ENCODE measurements at places on chromosomes 4 and X. TPM values are rescaled to one million over a fixed set of nuclear protein-coding genes. Genes with fewer than 3 reads are reported as not detected.

Gene GPR34
- 12.8 TPM for polyA plus RNA-seq

Gene NXF2
- polyA plus RNA-seq: not detected

Gene KLHL4
- 8.5 TPM for polyA plus RNA-seq

Gene ARHGAP36
- 0.06 TPM for polyA plus RNA-seq

Gene NWD2
- 0.01 TPM for polyA plus RNA-seq

Gene CSAG2
- not detected for polyA plus RNA-seq

Gene EPHA5
- polyA plus RNA-seq: 0.23 TPM

Gene FHIP1A
- polyA plus RNA-seq: 5.3 TPM

Gene IL9R
- 0.09 TPM for polyA plus RNA-seq

Gene SSX2B
- not detected for polyA plus RNA-seq

Gene FRG2
- not detected for polyA plus RNA-seq

Gene PFKFB1
- polyA plus RNA-seq: 0.78 TPM

Gene ETDC
- polyA plus RNA-seq: not detected

Gene CSAG1
- polyA plus RNA-seq: not detected

Gene LRIT3
- 0.79 TPM for polyA plus RNA-seq

Gene SMPX
- polyA plus RNA-seq: not detected

Gene RTL9
- 0.20 TPM for polyA plus RNA-seq

Gene CFAP299
- 1.1 TPM for polyA plus RNA-seq

Gene CXCL3
- polyA plus RNA-seq: 1.8 TPM

Gene GPM6B
- polyA plus RNA-seq: 10.7 TPM

Gene HTRA3
- 11.8 TPM for polyA plus RNA-seq

Gene F8A2
- polyA plus RNA-seq: not detected

Gene MAGEB1
- not detected for polyA plus RNA-seq

Gene KIT
- polyA plus RNA-seq: 19.0 TPM

Gene LDB2
- 124 TPM for polyA plus RNA-seq

Gene DCK
- polyA plus RNA-seq: 39.7 TPM

Gene AMBN
- polyA plus RNA-seq: 1.5 TPM

Gene SPON2
- polyA plus RNA-seq: 11.8 TPM

Gene ERCC6L
- polyA plus RNA-seq: 4.2 TPM

Gene STATH
- polyA plus RNA-seq: 0.34 TPM

Gene FOXO4
- 22.8 TPM for polyA plus RNA-seq

Gene MTCP1
- 15.1 TPM for polyA plus RNA-seq

Gene IL2
- polyA plus RNA-seq: not detected

Gene PNCK
- 6.3 TPM for polyA plus RNA-seq

Gene TBC1D8B
- polyA plus RNA-seq: 5.3 TPM

Gene PABPC1L2A
- polyA plus RNA-seq: 0.06 TPM

Gene PF4V1
- polyA plus RNA-seq: 1.4 TPM

Gene ARHGAP24
- 114 TPM for polyA plus RNA-seq

Gene LNX1
- polyA plus RNA-seq: 17.4 TPM

Gene VCX
- not detected for polyA plus RNA-seq

Gene SYTL4
- 23.9 TPM for polyA plus RNA-seq

Gene HERC6
- polyA plus RNA-seq: 8.7 TPM

Gene FNIP2
- 48.4 TPM for polyA plus RNA-seq

Gene CFP
- 1.3 TPM for polyA plus RNA-seq

Gene CTAG2
- not detected for polyA plus RNA-seq

Gene TGIF2LX
- polyA plus RNA-seq: not detected

Gene NUDT11
- 18.3 TPM for polyA plus RNA-seq

Gene RPA4
- not detected for polyA plus RNA-seq

Gene BRS3
- polyA plus RNA-seq: 0.12 TPM

Gene CLIC2
- polyA plus RNA-seq: 4.2 TPM

Gene L1CAM
- polyA plus RNA-seq: 46.9 TPM
